Activated CD4-positive, alpha-beta T cell treated with anti-CD3 and anti-CD28 coated beads for 36 hours (primary cell): ENCODE measurements at places on chromosomes 7 and 10. TPM values are rescaled to one million over a fixed set of nuclear protein-coding genes. Genes with fewer than 3 reads are reported as not detected.
A peak's percentile ranks its signal among the peaks of the same experiment; 100 is the strongest.

GRCh38 chr7:35571611-35572240 is 123.2 kb downstream of the HERPUD2 start:
- no peak for DNase-seq

DNA sequence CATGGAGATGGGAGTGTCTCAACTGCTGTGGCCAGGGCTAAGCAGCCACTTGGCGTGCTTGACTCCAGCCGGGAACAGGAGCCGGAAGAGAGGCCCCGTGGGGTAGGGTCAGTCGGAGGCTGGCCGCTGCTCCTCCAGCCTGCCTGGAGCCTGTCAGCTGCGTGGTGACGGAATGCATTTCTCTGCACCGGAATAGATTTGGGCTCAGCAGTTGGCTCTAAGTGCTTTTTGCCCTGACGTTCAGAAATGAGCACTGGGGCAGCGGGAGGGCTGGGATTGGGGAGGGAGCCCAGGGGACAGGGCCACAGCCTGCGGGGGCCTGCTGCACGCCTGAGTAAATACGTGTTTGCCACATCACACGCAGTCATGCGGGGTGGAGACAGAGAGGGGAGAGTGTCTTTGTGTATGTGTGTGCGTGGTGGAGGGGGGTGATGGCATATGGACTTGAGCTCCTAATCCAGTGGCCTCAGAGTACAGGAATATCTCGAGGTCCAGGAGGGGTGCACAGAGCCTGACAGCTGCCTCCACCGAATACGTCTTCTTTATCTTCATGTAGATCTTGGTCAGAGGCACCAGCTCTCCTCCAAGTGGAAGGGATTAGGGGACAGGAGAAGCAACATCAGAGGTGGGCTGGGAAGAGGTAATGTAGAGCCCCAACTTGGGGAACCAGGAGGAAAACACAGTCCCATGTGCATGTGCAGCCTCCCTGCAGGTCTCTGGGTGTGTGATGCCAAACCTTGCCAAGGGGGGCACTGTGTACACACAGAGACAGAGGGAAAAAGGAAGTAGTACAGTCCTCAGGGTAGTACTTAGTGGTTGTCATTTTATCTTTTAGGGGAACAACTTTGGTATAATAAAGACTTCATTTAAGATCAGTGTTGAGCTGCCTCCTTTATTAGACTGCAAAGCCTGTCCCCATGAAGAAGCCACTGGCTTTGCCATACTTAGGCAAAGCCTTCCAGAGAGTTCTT is 151.4 kb downstream of the CDH23 start:
- DNase-seq = peak; percentile 51

DNA sequence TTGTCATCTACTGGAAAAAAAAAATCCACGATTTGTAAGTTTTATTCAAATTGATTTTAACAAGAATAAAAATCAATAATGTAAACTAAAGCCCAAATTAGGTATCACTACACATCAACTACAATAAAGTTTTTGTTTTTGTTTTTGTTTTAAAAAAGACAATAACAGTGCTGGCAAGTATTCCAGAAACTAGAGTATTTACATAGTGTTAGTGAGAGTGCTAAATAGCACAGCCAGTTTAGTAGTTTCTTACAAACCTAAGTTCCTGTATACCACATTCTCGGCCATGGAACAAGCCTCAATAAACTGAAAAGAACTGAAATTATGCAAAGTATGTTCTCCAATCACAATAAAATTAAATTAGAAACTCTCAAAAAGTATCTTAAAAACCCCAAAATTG is 8.1 kb downstream of the ARHGAP12 start:
- no peak for DNase-seq

DNA sequence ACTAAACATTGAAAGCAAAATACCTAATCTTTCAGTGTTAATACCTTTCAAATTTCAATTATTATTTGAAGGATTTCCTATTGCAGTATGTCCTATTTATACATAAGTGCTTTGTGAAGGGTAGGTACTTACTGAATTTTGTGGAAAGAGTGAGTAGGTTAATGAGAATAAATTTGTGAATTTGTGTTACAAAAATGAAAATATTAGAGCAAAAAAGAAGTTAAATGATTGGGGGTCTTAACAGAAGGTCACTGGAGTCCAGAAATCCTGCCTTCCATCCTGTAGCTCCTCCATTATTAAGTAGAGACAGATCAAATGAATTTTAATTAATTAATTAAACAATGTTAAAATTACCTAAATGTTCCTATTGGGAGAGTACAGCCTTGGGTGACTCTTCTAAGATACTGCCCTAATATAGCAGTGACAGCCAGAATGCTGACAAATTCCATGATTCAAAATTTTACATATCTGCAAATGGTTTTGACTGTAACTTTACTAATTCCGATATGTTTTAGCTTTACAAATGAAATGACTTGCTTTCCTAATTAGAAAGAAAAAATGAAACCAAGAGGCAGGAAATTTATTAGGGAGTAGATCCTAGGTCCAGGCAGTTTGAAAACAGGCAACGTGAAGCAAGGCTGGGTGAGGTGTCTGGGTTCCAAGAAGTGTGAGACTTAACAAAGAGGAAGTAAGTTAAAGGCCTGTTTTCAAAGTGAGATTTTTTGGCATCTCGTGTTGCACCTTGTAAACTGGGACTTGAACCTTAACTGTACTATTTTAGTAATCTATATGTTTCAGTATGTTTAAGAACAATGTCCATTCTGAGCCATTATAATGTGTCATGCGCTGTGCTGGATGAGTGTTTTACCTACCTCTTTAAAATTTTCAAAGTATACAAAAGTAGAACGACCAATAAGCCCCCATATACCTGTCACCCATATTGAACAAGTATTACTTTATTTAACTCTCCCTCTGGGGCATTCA is 1.5 kb downstream of the PIK3CG start:
- peak; percentile 33 for DNase-seq

- DNase-seq = no peak
Measured at GRCh38 chr7:29274146-29275017, 79.8 kb downstream of the CHN2 start.

GRCh38 chr10:95767884-95768556 is 12.1 kb downstream of the ENTPD1 start:
- DNase-seq = no peak

Gene CXCL12
- total RNA-seq = not detected

Gene CRTAC1
- not detected for total RNA-seq

Gene MUC3A
- not detected for total RNA-seq

Gene ADRB1
- total RNA-seq = not detected

Gene WAC
- 136 TPM for total RNA-seq
